ENCODE measurements at places on chromosomes 4 and X.

- DNase-seq: no peak
- H3K27ac ChIP-seq: no peak overlapping the region
- no peaks in the 10 kb centered on the region for H3K4me1 ChIP-seq
- H3K4me3 ChIP-seq: no peak overlapping the region
Measured at GRCh38 chrX:24728530-24728929, 34.8 kb downstream of the POLA1 start.

GRCh38 chrX:50579955-50580354, 109.3 kb upstream of the DGKK start:
- no peak overlapping the region for H3K4me3 ChIP-seq
- no peak overlapping the region for H3K27ac ChIP-seq
- DNase-seq: peak; percentile 18
- no peaks in the 10 kb centered on the region for H3K4me1 ChIP-seq

- no peak overlapping the region for H3K27ac ChIP-seq
- no peaks in the 10 kb centered on the region for H3K27me3 ChIP-seq
- H3K36me3 ChIP-seq: no peaks in the 10 kb centered on the region
- no peak overlapping the region for H3K4me3 ChIP-seq
- H3K4me1 ChIP-seq: no peaks in the 10 kb centered on the region
- no peak for DNase-seq
Measured at GRCh38 chr4:110278127-110278526, 79.7 kb upstream of the ELOVL6 start.

DNA sequence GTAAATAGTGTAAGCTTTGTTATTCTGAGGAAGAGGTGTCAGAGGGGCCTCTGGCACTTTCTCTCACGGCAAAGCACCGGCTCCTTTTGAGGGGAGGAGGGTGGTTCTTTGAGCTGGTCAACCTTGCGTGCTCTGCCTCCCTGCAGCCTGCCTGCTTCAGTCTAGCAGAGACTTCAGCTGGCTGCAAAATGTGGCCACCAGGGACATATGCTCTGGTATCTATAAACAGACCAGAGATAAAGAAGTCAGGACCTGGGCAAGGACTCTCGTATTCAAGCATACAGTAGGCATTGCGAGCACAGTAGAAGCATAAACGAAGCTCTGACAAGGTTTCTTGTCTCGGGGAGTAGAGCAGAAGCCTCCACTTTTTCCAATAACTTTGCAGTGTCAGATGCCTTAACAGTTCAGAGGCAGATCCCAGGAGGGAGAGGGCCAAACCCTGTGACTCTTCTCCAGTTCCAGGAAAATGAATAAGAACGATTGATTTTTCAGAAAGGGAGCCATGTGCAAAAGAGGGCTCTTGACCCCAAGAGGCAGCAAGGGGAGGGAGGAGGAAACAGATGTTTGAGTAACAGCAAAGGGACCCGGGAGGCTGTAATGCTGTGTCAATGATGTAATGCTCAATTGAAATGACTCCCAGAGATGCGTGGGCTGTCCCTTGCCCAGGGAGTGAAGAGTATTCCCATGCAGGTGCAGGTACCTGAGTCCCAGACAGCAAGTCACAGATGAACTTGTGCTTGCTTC, 57.9 kb upstream of the TEX13D start:
- H3K27ac ChIP-seq: no peak overlapping the region
- H3K36me3 ChIP-seq: no peaks in the 10 kb centered on the region
- DNase-seq: peak; percentile 40
- no peaks in the 10 kb centered on the region for H3K4me1 ChIP-seq
- no peak overlapping the region for H3K4me3 ChIP-seq
- no peaks in the 10 kb centered on the region for H3K27me3 ChIP-seq

DNA sequence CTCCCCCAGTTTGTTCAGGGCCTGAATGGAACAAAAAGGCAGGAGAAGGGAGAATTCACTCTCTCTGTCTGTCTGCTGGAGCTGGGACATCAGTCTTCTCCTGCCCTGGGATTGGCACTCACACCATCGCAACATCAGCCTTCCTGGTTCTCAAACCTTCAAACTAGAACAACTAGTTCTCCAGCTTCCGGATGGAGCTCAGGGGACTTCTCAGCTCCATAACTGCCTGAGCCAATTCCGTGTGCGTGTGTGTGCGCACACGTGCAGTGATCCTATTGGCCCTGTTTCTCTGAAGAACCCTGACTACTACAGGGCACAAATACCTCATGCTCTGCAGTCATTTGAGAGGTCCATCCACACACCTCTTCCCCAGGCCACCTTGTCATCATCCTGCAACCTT, 18.7 kb upstream of the MAN2B2 start:
- DNase-seq: no peak
- H3K4me3 ChIP-seq: no peak overlapping the region
- peaks cover 43% of the 10 kb centered on the region for H3K27me3 ChIP-seq
- no peak overlapping the region for H3K27ac ChIP-seq
- no peaks in the 10 kb centered on the region for H3K4me1 ChIP-seq
- no peaks in the 10 kb centered on the region for H3K36me3 ChIP-seq

DNA sequence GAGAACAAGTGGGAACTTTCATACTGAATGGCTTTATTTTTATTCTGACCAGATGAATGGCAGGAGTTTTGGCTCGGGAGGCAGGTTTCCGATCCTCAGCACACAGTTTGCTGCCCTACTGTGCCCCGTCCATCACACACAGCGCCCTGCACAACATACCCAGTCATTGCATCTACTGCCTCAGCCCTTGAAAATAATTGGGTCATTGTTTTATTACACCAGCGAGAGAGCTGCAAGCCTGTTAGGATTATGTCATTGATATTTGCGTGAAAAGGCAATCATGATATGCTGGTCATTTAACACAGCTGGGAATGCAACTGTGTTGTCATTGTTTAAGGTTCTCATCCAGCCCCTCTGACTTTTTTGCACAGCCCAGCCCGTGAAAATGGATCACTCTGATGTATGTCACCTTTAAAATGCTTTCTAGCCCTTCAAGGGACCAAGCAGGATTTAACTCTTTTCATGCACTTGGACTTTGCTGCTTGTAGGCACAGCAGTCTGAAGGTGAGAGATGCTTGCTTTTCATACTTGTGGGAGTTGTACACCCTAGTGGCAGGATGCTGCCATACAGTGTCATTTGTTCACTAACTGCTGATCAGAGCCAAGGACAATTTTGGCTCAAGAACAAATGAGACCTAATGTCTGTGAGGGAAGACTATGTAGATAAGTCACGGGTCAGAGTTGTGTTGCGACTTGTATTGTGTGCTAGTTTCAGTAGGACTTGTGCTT, 62.3 kb downstream of the RTL9 start:
- H3K27me3 ChIP-seq: no peaks in the 10 kb centered on the region
- H3K27ac ChIP-seq: no peak overlapping the region
- H3K4me1 ChIP-seq: no peaks in the 10 kb centered on the region
- DNase-seq: no peak
- no peaks in the 10 kb centered on the region for H3K36me3 ChIP-seq
- H3K4me3 ChIP-seq: no peak overlapping the region

GRCh38 chr4:79294064-79294463, 31.8 kb downstream of the NAA11 start:
- DNase-seq: no peak
- H3K4me1 ChIP-seq: no peaks in the 10 kb centered on the region
- no peaks in the 10 kb centered on the region for H3K27me3 ChIP-seq
- H3K36me3 ChIP-seq: no peaks in the 10 kb centered on the region
- H3K4me3 ChIP-seq: no peak overlapping the region
- no peak overlapping the region for H3K27ac ChIP-seq

DNA sequence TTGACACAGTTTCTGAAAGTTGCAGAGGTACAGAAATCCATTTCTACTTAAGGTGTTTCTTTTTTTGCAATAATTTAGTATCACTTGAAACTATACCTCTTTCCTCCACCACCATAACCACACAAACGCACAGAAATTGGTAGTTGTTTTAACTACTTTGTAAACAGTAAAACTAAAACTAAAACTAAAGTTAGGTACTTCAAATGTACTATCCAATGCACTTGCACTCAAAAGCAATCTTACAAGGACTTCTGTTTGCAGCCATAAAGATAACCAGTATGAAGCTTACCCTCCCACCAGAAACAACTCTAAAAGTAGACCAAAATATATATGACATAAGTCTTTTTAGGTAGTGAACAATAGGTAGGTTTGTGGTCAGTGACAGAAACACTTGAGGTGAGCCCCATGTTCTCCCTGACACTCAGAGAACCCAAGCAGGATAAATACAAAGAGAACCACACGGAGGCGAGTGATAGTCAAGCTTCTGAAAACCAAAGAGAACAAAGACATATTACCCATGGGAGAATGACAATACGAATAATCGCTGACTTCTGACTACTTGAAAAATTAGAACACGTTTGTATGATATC, 72.2 kb upstream of the VBP1 start:
- no peak overlapping the region for H3K4me3 ChIP-seq
- H3K4me1 ChIP-seq: no peaks in the 10 kb centered on the region

All from heart right ventricle (tissue), 16 donors.